ENCODE measurements at places on chromosomes 13 and 19.

GRCh38 chr19:3239367-3239766, 14.9 kb downstream of the CELF5 start:
- DNase-seq = no peak

DNA sequence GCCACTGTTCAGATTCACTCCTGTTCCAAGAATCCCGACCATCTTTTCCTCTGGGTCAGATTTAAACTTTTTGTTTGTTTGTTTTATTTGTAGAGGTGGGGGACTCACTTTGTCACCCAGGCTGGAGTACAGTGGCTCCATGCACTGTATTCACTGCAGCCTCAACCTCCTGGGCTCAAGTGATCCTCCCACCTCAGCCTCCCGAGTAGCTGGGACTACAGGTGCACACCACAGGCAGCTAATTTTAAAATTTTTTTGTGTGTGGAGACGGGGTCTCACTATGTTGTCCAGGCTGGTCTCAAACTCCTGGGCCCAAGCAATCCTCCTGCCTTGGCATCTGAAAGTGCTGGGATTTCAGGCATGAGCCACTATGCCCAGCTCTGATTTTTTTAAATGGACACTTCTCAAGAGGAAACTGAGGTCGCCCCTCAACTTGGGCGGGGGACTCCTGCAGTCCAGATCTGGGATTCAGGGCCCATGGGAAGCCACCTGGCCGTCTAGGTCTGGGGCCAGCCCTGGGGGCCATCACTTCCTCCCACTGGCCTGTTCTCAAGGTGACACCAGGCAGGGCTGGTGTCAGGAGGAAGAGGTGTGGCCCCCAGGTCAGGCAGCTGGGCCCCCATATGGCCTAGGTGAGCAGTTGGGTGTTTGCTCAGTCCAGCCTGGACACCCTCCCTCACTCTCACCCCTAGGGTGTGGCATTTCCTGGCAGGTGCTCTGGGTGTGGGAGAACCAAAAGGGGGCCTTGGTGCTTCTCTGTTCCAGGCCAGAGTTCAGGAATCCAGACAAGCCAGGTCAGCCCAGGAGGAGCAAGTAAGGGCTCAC, 1.3 kb downstream of the B3GNT3 start:
- DNase-seq = no peak

DNA sequence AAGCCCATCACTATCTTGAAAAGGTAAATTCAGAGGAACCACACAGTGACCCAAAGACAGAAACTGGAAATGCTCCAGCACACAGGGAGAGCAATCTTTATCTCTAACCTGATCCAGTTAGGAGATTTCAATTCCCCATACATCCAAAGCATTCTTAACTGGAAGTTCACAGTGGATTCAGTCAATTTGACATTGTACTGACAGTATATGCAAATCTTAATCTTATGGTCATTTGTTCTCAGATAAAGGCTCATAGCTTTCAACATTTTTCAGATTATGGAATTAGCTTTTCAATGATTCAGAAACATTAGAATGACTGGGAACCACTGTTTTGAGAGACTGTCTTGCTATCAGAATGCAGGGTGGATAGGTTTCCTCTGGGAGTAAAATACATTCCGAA, 1455.6 kb downstream of the OLFM4 start:
- no peak for DNase-seq

- no peak for DNase-seq
Observed at GRCh38 chr13:75705395-75705794, 69.3 kb downstream of the LMO7 start.

DNA sequence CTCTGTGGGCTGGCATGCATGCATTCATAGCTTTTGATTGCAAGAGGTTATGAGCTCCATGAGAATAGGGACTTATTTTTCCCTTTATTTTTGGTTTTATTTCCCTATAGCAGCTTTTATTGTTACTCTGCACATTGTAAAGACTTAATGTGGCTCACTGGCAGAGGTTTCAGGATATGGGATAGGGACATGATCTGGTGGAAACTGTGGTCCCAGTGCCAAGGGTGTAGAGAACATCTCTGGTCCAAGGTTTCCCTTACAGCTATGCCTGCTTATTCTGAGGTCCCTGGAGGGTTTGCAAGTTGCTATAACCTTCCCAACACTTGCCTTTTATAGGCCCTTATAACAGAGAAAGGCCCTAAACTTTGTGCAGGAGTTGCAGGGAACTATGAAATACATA, 33.6 kb downstream of the LMO7 start:
- no peak for DNase-seq

- no peak for DNase-seq
Observed at GRCh38 chr19:13220847-13221246, 70.6 kb downstream of the IER2 start.

DNA sequence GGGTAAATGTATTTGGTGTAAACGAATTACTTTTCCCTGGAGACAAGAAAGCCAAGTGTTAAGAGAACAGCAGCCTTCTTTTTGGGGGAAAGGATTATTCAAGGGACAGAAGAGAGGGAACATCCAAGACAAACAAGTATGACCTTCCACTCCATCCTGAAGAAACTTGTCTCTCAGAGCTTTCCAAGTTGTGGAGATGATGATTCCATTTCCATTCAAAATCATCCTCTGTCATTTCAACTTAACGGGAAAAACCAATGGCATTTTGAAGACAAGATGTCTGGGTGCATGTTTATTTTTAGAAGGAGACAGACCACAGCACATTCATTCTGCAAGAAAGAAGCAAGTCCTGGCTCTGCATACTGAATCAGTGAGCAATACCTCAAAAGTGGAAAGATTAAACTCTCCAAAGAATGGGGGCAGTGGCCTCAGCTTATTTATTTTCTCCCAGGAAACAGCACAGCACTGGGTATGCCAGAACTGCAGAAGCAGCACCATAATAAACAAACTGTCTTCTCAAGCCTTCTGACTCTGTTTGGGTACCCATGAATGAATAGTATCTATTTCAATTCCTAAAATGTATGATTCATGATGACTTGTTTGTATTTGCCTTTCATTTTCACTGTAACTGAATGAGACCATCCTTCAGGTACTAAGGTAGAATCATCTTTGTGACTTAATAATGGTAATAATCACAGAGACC, 541.0 kb downstream of the RFC3 start:
- DNase-seq = no peak

DNA sequence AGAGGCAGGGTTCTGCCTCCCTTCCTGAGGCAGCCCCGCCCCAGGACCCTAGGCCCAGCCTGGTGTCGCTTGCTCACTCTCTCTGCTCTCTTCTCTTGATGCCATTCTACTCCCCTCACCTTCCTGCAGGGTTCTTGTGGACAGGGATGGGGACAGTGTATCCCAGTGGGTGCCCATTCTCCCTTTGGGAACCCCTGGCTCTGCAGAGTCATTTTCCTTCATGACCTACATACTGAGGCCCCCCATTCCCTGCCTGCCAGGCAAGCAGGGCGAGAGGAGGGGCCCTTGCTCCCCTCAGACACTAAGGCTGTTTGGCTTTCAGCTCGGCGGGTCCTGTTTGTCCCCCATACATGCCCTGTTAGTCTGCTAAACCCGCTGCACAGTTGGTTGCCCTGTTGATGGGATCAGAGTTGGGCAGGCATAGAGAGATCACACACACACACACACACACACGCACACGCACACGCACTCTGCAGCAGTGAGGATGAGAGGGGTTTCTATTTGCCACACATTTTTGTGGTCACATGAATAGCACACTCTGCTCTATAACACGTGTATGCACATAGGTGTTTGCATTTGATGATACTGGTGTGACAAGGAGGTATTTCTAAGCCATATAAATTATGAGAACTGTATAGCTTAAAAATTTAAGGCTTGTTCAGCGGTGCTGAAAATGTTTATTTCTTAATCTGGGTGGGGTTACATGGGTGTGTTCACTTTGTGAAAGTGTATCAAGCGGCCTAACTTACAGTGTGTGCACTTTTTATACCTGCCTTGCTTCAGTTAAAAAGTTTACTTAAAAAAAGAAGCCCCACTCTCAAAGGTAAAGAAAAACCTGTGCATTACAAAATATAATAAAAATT, 20.3 kb downstream of the NFIX start:
- peak; percentile 12 for DNase-seq

DNA sequence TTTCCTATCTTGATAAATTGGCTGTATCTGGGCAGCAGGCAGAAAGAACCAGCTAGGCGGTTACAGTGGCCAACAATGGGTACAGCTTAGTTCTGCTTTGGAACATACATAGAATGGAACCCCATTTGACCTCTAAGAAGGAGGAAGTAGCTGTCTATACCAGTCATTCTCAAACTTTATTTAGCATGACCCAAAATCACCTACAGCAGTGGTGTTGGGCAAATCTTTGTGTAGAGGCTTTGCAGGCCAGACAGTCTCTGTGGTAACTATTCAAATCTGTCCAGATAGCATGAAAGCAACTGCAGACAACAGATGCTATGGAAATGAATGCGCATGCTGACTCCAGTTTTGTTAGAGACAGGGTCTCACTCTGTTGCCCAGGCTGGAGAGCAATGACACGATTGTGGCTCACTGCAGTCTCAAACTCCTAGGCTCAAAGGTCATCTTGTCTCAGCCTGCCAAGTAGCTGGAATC, 12.0 kb upstream of the KCNC3 start:
- DNase-seq = no peak

- DNase-seq = peak; percentile 1
Observed at GRCh38 chr13:63910511-63910910, 2494.9 kb upstream of the PCDH20 start.

GRCh38 chr19:56930647-56931535, 90.4 kb upstream of the PEG3 start:
- DNase-seq = no peak

DNA sequence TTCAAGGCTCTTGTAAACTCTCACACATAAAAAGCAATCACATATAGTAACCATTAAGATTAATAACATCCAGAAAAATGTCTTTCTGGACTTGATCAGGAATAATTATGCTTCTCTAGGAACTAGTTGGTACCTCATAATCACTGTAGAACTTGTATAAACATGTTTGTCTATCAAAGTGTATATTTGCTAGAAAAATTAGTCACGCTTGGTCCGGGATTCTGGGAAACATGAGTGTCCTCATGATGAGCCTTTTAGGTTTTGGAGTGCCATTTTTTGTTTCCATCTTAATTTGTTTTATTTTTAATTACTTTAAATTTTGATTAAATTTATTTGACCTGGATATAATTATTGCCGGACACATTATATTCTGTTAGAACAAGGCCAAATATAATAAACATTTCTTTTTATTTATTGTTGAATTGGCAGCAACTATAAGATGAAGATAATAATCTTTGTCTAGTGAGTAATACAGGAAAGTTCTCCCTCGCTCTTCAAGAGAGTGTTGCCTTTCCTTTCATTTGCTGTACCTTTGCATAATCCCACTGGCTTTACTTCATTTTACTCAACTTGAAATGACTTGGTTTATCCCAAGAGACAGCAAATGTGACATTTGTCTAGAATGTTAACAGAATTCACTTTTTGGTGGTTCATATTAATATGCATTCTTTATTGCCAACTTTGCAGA, 207.0 kb downstream of the NALCN start:
- no peak for DNase-seq

DNA sequence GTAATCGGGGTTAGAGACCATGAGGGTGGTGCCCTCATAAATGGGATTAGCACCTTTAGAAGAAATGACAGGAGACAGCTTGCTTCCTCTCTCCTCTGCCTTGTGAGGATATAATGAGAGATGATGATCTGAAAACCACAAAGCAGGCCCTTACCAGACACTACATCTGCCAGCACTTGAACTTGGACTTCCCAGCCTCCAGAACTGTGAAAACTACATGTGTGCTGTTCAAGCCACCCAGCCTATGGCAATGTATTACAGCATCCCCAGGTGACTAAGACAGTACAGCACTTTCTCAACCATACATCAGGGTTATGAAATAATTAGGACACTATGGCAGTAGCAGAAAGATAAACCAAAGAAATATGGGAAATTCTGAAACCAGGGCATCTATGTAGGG, 7.4 kb downstream of the ZNF564 start:
- DNase-seq = no peak

GRCh38 chr19:35030257-35031071, at the start of gene SCN1B:
Gene SCN1B (plus strand): TSS chr19:35030470. CDS start chr19:35030821, 351 bp downstream.
- DNase-seq = no peak

DNA sequence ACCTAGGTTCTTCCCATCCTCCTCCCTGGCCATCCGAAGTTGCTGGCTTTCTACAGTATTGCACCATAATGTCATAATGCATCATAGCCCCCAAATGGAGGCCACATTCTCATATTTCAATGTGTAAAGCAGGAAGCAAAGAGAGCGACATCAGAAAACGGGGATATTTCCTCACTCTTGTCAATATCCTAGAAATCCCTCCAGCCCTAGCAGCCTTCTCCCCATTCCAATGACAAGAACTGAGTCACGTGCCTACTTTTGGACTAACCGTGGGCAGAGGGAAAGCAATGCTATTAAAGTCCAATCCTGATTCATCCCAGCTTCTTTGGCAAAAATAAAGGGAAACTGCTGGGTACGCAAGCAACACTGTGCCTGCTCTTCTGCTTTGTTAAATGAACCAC, 4.3 kb upstream of the RAP2A start:
- no peak for DNase-seq

DNA sequence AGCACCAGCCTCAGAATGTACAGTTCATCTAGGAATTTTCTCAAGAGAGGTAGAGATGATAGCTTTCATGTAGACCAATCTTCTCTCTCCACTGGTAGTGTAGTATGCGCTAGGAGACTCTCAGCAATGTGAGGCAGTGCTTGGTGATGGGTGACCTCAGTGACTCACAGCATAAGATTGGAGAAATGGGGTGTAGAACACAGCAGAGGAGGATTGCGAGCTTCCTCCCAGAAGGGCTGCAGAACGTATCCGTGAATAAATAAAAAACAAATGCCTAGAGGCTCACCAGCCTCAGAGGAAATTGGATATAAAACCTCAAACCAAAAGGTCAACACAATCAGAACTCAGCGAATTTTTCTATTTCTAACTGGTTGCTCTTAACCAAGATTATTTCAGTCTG, 182.9 kb upstream of the RXFP2 start:
- no peak for DNase-seq

DNA sequence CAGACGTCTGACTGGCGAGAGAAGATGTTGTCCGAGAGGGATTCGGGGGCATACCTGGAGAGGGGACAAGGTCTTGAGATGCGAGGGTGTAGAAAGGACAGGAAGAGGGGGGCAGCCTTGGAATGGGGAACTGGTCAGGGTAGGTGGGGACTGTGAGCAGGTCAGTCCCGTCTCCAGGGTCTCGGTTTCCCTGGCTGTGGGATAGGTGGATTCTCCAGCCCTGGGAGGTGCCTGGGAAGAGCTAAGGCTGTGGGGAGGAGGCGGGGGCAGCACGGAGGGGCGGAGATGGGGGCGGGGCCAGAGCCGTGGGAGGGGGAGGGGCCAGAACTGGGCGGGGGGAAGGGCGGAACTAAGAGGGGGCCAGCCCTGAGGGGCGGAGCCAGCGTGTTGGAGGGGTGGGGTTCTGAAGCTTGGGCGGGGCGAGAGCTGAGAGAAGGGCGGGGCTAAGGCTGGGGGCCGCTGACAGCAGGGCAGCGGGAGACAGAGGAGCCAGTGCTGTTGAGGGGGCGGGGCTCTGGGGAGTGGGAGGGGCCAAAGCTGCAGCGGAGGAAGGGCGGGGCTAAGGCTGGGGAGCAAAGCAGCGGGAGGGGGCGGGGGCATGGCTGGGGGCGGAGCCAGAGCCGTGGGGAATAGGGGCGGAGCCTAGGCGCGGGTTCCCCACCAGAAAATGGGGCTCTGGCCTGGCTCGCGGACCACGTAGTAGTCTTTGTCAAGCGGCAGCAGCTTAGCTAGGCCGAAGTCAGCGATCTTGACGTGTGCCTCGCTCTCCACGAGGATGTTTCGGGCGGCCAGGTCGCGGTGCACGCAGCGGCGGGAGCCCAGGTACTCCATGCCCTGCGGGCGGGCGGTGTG, 9.5 kb upstream of the INSL3 start:
- no peak for DNase-seq

Data from Jurkat, Clone E6-1 (cell line).